ENCODE measurements at places on chromosomes 16 and 17. TPM values are rescaled to one million over a fixed set of nuclear protein-coding genes. Genes with fewer than 3 reads are reported as not detected.

ETV4 gene
- total RNA-seq: 11.1 TPM

TP53TG3F gene
- not detected for total RNA-seq

GRCh38 chr17:4980644-4981216 lies 6.7 kb downstream of the CAMTA2 start:
- peaks cover 17% of the 10 kb centered on the region for H3K4me1 ChIP-seq
- no peak for DNase-seq
- no peak overlapping the region for H3K4me3 ChIP-seq
- peaks cover 14% of the 10 kb centered on the region for H3K36me3 ChIP-seq

ZNF385C gene
- not detected for total RNA-seq

ELMO3 gene
- total RNA-seq: 33.9 TPM

OSGIN1 gene
- 8.6 TPM for total RNA-seq

GRCh38 chr16:48904333-48904732 lies 294.4 kb upstream of the N4BP1 start:
- no peaks in the 10 kb centered on the region for H3K36me3 ChIP-seq
- H3K27me3 ChIP-seq: peaks cover 11% of the 10 kb centered on the region
- H3K27ac ChIP-seq: no peak overlapping the region
- no peak overlapping the region for H3K4me3 ChIP-seq
- DNase-seq: no peak

PPP4C gene
- total RNA-seq: 68.3 TPM

- peaks cover 74% of the 10 kb centered on the region for H3K4me1 ChIP-seq
- H3K4me3 ChIP-seq: no peak overlapping the region
- peak overlapping the region; percentile 89 for H3K27ac ChIP-seq
- no peaks in the 10 kb centered on the region for H3K27me3 ChIP-seq
Observed at GRCh38 chr17:40073454-40074174, 10.8 kb downstream of the THRA start.

DNA sequence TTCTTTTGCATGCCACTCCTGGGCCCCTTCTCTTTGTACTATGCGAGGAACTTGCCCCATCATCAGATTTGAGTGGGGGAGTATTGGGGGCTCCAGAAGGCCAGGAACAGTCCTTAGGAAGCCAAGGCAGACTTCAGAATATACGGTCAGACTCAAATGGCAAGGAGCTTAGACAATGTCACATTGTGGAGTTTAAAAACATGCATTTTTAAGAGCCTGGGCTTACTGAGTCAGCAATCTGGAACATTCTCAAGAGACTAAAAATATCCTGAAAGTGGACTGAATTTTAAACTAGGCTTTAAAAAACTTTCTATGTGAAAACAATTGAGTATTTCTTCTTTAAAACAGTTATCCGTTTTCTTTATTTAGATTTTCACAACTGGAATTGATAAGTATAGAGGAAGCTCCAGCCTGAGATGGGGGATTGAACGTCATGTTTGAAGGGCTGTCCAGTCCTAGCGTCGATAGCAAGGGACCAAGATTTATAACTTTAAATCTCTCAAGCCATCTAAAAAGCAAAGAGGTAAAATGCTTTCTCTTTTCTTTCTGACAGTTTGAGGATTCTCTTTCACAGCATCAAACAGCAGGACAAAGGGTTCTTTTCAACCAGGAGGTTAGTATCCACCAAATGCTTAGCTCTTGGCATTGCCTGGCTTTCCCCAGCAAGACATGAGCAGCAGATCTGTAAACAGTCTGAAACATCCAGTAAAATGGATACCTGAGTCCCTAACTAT lies 45.8 kb upstream of the CDRT4 start:
- H3K27ac ChIP-seq: peak overlapping the region; percentile 60
- no peaks in the 10 kb centered on the region for H3K27me3 ChIP-seq
- H3K4me1 ChIP-seq: peaks cover 10% of the 10 kb centered on the region
- H3K36me3 ChIP-seq: peaks cover 7% of the 10 kb centered on the region
- H3K4me3 ChIP-seq: no peak overlapping the region
- DNase-seq: no peak

IGF2BP1 gene
- total RNA-seq: not detected

GLTPD2 gene
- total RNA-seq: 1.1 TPM

DNA sequence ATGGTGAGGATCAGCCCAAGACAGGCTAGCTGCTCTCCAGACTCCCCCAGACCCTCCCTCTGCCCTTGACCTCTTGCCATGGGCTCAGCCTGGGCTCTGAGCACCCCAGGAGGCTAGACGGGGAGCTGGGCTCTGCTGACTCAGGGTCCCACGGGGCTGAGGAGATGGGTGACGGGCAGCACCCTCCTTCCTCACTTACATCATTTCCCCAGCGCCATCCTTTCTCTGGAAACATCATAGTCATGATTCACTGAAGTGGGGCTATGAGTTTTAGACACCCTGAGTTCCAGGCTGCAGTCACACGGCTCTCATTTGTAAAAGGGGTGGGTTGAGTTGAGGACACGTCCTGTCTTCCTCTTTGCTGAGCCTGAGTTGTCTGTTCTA lies 3.0 kb upstream of the ITGAX start:
- peak overlapping the region; percentile 54 for H3K27ac ChIP-seq
- DNase-seq: no peak
- H3K36me3 ChIP-seq: no peaks in the 10 kb centered on the region
- H3K4me1 ChIP-seq: peaks cover 8% of the 10 kb centered on the region

NME1 gene
- total RNA-seq: 137 TPM

KRTAP2-4 gene
- total RNA-seq: not detected

GRCh38 chr16:9521749-9522370 lies 430.4 kb downstream of the HAPSTR1 start:
- DNase-seq: no peak
- H3K27ac ChIP-seq: no peak overlapping the region
- no peaks in the 10 kb centered on the region for H3K36me3 ChIP-seq

AGRP gene
- not detected for total RNA-seq

GRCh38 chr16:22413819-22414218 lies 39.4 kb upstream of the CDR2 start:
- no peaks in the 10 kb centered on the region for H3K27me3 ChIP-seq
- H3K36me3 ChIP-seq: no peaks in the 10 kb centered on the region
- H3K27ac ChIP-seq: no peak overlapping the region
- DNase-seq: no peak

- DNase-seq: no peak
- peaks cover 17% of the 10 kb centered on the region for H3K4me1 ChIP-seq
- H3K36me3 ChIP-seq: no peaks in the 10 kb centered on the region
- no peak overlapping the region for H3K27ac ChIP-seq
Observed at GRCh38 chr16:85174871-85175723, 62.8 kb upstream of the CIBAR2 start.

GRCh38 chr17:181245-182049 lies at the start of gene DOC2B:
TSS of gene DOC2B (minus strand) at chr17:181650. CDS start at chr17:181479, 171 bp downstream.
- H3K27me3 ChIP-seq: no peaks in the 10 kb centered on the region
- H3K4me3 ChIP-seq: peak within 1 kb of the TSS; percentile 60
- peak within 1 kb of the TSS; percentile 84 for H3K27ac ChIP-seq
- peaks cover 54% of the 10 kb centered on the region for H3K4me1 ChIP-seq
- DNase-seq: no peak

GRCh38 chr17:15886804-15887203 lies 58.1 kb upstream of the ADORA2B start:
- no peaks in the 10 kb centered on the region for H3K36me3 ChIP-seq
- no peak overlapping the region for H3K4me3 ChIP-seq
- no peak for DNase-seq
- no peak overlapping the region for H3K27ac ChIP-seq

- no peak for DNase-seq
- H3K36me3 ChIP-seq: no peaks in the 10 kb centered on the region
- no peaks in the 10 kb centered on the region for H3K27me3 ChIP-seq
- peaks cover 7% of the 10 kb centered on the region for H3K4me1 ChIP-seq
- H3K4me3 ChIP-seq: no peak overlapping the region
Observed at GRCh38 chr17:44382917-44383316, 6.5 kb downstream of the ITGA2B start.

DNA sequence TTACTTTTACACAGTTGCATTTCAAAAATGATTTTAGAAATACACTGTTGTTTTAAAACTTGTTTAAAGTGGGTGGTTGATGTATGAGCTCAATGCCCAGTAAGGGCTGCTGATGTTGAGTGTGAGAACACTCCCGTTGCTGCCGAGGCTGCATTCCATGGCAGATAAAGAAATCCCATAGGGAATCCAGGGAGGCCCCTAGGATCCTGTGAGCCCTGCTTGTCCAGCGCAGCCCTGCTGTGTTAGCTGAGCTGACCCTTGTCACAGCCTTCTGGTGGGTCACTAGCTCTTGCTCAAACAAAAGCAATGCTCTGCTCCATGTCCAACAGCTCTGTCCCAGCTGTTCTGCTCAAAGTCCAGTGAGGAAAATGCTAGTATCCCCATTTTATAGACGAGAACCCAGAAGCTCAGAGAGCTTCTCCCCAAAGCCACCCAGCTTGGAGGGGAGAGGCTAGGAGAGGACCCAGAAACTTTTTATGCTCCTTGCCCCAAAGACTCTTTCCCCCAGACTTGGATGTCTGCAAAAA lies 18.6 kb upstream of the COL1A1 start:
- no peaks in the 10 kb centered on the region for H3K36me3 ChIP-seq
- H3K27ac ChIP-seq: peak overlapping the region; percentile 80
- H3K4me1 ChIP-seq: peaks cover 9% of the 10 kb centered on the region

DNA sequence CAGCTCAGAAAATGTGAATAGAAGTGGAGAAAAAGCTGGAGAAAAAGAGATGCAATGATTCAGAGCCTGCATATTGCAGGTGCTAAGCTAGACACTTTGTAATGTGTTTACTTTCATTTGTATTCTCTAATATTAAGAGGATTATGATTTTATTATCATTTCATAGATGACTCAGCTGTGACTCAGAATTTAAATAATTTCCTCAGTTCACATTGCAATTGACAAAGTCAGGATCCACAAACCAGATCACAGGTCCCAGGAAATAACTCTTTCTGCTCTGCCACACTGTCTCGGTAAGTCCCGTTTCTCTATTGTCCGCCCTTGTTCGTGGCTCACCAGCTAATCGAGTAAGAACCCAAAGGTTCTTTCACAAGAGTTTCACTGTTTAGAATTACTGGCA lies 235.4 kb upstream of the MON1B start:
- no peaks in the 10 kb centered on the region for H3K27me3 ChIP-seq
- H3K36me3 ChIP-seq: no peaks in the 10 kb centered on the region
- DNase-seq: no peak

DNA sequence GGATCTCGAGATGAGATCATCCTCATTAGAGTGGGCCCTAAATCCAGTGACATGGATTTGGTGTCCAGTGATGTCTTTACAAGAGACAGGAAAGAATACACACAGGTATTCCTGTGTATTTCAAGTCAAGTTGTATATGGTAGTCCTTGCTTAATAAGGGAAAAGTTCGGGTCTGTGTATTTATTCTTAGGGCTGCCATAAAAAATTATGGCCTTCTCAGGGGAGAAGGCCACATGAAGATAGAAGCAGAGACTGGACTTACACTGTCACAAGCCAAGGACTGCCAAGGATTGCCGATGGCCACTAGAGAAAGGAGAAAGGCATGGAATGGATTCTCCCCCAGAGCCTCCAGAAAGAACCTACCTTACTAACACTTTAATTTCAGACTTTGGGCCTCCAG lies 8.3 kb downstream of the KRABD2 start:
- DNase-seq: no peak
- H3K27me3 ChIP-seq: no peaks in the 10 kb centered on the region
- no peak overlapping the region for H3K4me3 ChIP-seq
- H3K27ac ChIP-seq: no peak overlapping the region
- peaks cover 58% of the 10 kb centered on the region for H3K36me3 ChIP-seq

DNA sequence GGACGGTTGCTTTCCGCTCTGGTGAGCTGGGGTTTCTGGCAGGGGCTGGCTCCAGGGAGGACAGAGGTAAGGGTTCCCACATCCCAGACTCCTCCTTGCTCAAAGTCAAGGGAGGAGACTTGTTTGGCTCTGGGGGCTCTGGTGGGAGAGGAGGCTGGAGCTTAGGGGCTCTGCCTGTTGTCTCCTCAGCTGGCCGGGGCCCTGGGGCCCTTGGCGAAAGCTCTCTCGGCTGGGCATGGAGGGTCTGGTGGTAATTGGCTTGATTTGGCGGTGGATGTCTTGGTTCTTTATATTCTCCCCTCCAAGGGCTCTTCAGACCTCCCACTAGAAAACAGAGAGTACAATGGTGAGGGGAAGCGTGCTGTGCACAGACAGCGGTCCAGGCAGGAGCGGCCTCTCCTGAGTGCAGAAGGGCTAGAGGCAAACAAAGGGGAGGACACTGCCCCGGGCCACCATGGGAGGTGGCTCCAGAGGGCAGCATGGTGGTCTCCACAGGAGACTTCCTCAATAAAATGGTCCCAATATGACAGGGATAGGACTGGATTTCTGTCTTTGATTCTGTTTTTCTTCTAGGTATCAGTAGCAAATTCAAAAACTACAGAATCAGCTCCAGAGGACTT lies 5.7 kb upstream of the SPATA32 start:
- H3K27me3 ChIP-seq: no peaks in the 10 kb centered on the region
- H3K4me1 ChIP-seq: peaks cover 25% of the 10 kb centered on the region
- H3K36me3 ChIP-seq: peaks cover 53% of the 10 kb centered on the region
- no peak overlapping the region for H3K4me3 ChIP-seq
- no peak for DNase-seq

- H3K27me3 ChIP-seq: no peaks in the 10 kb centered on the region
- no peaks in the 10 kb centered on the region for H3K36me3 ChIP-seq
- DNase-seq: no peak
Observed at GRCh38 chr16:50631249-50631984, 49.7 kb downstream of the SNX20 start.

- no peaks in the 10 kb centered on the region for H3K27me3 ChIP-seq
- no peak overlapping the region for H3K27ac ChIP-seq
- no peak for DNase-seq
- H3K4me3 ChIP-seq: no peak overlapping the region
- peaks cover 16% of the 10 kb centered on the region for H3K4me1 ChIP-seq
Observed at GRCh38 chr16:88405216-88406060, 22.7 kb downstream of the ZNF469 start.

GRCh38 chr16:48499923-48500381 lies 110.0 kb downstream of the N4BP1 start:
- H3K4me1 ChIP-seq: no peaks in the 10 kb centered on the region
- peak overlapping the region; percentile 16 for H3K27ac ChIP-seq
- no peak for DNase-seq
- no peaks in the 10 kb centered on the region for H3K36me3 ChIP-seq
- no peak overlapping the region for H3K4me3 ChIP-seq
- H3K27me3 ChIP-seq: no peaks in the 10 kb centered on the region

DNA sequence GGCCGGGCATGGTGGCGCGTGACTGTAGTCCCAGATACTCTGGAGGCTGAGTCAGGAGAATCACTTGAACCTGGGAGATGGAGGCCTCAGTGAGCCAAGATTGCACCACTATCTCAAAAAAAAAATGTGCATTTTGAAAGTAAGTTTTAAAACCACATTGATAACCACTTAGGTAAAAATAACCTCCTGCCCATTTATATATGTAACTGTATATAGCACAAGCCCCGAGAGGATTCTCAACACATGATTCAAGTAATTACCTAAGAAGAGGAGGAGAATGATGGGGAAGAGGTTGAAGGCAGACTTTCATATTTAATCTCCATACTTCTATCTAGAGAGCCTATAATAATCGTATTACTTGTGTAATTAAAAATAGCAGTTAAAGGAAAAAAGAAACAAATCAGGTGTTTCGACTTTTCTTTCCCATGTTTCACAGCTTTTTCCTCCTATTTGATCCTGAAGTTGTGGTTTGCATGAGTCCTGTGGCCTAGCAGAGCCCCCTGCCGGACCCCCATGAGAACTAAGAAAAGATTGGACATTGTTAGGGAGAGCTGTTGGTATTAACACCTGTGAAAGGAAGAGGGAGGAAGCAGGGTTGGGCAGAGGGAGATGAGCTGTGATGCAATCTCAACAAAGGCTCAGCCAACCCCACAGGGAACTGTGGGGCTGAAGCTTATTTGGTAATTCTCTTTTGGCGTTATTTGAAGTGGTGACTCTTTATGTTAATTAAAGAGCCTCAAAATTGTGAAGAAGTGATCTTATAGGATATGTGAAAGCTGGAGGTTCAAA lies 22.1 kb downstream of the PMFBP1 start:
- H3K4me3 ChIP-seq: no peak overlapping the region
- no peaks in the 10 kb centered on the region for H3K27me3 ChIP-seq
- no peak overlapping the region for H3K27ac ChIP-seq
- H3K4me1 ChIP-seq: no peaks in the 10 kb centered on the region

All from esophagus squamous epithelium (tissue), 5 donors.